ENCODE measurements at places on chromosomes 2 and 18. TPM values are rescaled to one million over a fixed set of nuclear protein-coding genes. Genes with fewer than 3 reads are reported as not detected.

DNA sequence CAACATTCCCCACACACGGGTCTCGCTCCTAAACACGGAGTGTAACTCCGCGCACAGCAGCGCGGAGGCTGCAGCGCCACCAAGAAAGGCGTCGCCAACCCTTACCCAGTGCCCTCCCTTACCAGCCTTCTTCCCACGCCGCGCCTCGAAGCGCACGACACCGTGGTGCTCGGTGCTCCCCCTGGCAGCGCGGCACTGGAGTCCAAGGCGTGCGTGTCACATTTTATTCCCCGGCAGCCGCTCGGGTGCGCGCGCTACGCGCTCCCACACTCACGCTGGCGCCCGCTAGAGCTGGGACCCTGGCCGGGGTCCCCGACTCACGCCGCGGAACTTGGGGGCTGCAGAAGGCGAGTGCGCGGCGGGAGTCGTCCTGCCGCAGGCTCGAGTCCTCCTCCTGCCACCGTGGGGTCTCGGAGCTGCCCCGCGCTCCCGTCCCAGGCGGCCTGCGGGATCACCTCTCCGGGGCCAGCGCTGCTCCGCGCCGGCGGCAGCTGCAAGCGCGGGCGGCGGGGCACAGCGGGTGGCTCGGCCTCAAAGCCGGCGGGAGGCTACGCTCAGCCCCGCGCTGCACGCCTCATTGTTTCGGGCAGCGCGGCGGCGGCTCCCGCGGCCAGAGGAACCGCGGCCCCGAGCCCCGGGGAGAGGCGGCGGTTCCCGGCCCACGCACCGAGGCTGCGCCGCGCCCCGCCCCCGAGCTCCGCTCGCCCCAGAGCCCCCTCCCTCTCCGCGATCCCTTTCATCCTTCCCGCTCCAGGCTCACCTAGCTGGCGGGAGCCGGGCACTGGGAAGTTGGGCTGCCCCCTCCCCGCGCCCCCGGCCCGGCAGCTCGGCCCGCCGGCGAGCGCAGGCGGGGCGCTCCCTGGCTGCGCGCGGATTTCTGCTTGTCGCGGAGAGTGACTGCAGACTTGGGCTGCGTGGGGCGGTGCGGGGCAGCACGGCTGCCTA is at the start of gene ST6GAL2:
Gene ST6GAL2 (minus strand): TSS at position 197 of the 945 bp plus-strand sequence. CDS start 42,190 bp downstream, outside the sequence.
- H3K27me3 ChIP-seq: no peaks in the 10 kb centered on the region
- H3K27ac ChIP-seq: no peak within 1 kb of the TSS

GRCh38 chr2:205852457-205852856 is 170.2 kb downstream of the NRP2 start:
- no peaks in the 10 kb centered on the region for H3K27me3 ChIP-seq
- H3K36me3 ChIP-seq: no peaks in the 10 kb centered on the region
- no peaks in the 10 kb centered on the region for H3K4me1 ChIP-seq
- no peak overlapping the region for H3K4me3 ChIP-seq
- no peak for DNase-seq

- no peak for DNase-seq
- no peak overlapping the region for H3K27ac ChIP-seq
- no peaks in the 10 kb centered on the region for H3K27me3 ChIP-seq
- H3K4me1 ChIP-seq: no peaks in the 10 kb centered on the region
- H3K4me3 ChIP-seq: no peak overlapping the region
- H3K36me3 ChIP-seq: no peaks in the 10 kb centered on the region
These were observed 41.4 kb downstream of the KLHL29 start for GRCh38 chr2:23426263-23426905.

- no peaks in the 10 kb centered on the region for H3K4me1 ChIP-seq
- no peak overlapping the region for H3K4me3 ChIP-seq
- DNase-seq: no peak
- H3K36me3 ChIP-seq: no peaks in the 10 kb centered on the region
- no peaks in the 10 kb centered on the region for H3K27me3 ChIP-seq
These were observed 72.1 kb downstream of the COL3A1 start for GRCh38 chr2:189046320-189046719.

- no peak for DNase-seq
- H3K36me3 ChIP-seq: no peaks in the 10 kb centered on the region
- H3K27me3 ChIP-seq: no peaks in the 10 kb centered on the region
- no peak overlapping the region for H3K4me3 ChIP-seq
These were observed 227.3 kb downstream of the ZBTB7C start for GRCh38 chr18:48181857-48182256.

DNA sequence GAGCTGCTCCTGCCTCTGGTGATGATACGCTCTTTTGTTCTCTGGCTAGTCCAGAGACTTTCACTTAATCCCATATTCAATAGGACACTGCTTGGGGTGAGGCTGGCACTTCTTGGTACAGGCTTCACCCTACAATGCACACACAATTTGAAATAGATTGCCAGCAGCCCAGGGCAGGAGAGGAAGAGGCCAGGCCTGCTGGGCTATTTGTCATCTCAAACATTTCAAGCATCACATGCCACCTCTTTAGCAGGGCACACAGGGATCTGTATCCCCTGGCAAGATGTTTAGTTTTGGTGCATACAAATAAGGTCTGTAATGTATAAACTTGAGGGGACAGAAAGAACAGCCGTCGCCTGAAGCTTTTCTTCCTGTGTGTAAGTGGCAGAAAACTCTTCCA is 120.4 kb downstream of the CHST9 start:
- no peak overlapping the region for H3K4me3 ChIP-seq
- H3K27me3 ChIP-seq: no peaks in the 10 kb centered on the region
- no peak for DNase-seq
- no peak overlapping the region for H3K27ac ChIP-seq
- no peaks in the 10 kb centered on the region for H3K36me3 ChIP-seq
- no peaks in the 10 kb centered on the region for H3K4me1 ChIP-seq

DNA sequence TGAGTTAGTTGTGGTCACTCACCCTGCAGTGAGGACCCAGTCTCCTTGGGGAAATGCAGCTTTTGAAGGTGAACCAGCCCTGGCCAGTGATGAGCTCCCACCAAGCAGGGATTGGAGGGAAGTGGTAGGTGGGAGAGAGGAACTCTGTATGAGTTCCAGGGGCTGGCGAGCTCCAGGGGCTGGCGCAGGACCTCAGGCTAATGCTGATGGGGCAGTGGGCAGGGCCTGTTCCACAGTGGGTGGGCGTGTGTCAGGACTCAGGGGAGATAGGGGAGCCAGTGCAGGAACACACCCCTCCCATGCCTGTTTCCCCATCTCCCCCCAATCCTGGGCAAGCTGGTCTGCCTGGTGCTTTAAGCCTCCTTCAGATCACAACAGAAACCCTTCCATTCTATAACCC is 208.4 kb downstream of the DYSF start:
- no peaks in the 10 kb centered on the region for H3K4me1 ChIP-seq
- H3K4me3 ChIP-seq: no peak overlapping the region
- no peak for DNase-seq
- no peaks in the 10 kb centered on the region for H3K27me3 ChIP-seq
- H3K36me3 ChIP-seq: no peaks in the 10 kb centered on the region
- H3K27ac ChIP-seq: no peak overlapping the region

- DNase-seq: no peak
- H3K4me3 ChIP-seq: no peak overlapping the region
- no peaks in the 10 kb centered on the region for H3K4me1 ChIP-seq
- H3K27ac ChIP-seq: no peak overlapping the region
- H3K36me3 ChIP-seq: no peaks in the 10 kb centered on the region
These were observed 32.7 kb downstream of the RAB27B start for GRCh38 chr18:54860941-54861340.

DNA sequence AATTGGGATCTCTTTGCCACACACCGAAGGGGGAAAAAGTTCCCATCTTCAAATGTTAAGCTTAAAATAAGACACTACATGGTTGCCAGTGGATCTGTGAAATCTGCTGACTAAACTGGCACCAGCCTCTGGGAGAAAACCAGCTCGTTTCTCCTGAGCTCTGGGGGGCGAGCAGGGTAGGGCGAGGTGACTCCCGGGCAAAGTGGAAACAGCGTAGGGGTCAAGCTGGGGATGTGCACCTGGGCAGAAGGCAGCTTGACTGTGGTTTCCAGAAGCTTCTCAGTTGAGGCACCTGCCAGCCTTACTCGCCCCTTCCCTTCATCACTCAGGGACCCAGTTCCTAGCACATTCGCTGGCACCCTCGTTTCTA is 62.8 kb downstream of the SFXN5 start:
- no peaks in the 10 kb centered on the region for H3K27me3 ChIP-seq
- H3K36me3 ChIP-seq: no peaks in the 10 kb centered on the region
- no peak overlapping the region for H3K4me3 ChIP-seq
- H3K4me1 ChIP-seq: no peaks in the 10 kb centered on the region
- H3K27ac ChIP-seq: no peak overlapping the region

- H3K27ac ChIP-seq: no peak overlapping the region
- no peaks in the 10 kb centered on the region for H3K36me3 ChIP-seq
- H3K27me3 ChIP-seq: no peaks in the 10 kb centered on the region
- H3K4me1 ChIP-seq: no peaks in the 10 kb centered on the region
- no peak for DNase-seq
- no peak overlapping the region for H3K4me3 ChIP-seq
These were observed 26.4 kb upstream of the TFPI start for GRCh38 chr2:187580462-187581124.

DNA sequence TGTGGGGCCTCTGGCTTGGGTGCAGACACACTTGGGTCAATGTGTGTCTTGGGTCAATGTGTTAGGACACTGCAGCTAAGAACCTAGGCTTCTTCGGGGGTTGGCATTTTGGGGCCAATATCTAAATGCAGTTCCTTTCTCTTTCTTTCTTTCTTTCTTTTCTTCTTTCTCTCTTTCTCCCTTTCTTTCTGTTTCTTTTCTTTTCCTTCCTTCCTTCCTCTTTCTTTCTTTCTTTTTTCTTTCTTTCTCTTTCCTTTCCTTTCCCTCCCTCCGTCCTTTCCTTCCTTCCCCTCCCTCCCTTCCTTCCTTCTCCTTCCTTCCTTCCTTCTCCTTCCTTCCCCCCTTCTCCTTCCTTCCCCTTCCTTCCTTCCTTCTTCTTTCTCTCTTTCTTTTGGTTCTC is 57.7 kb upstream of the OSR1 start:
- H3K4me3 ChIP-seq: no peak overlapping the region
- DNase-seq: no peak
- H3K27ac ChIP-seq: no peak overlapping the region

DNA sequence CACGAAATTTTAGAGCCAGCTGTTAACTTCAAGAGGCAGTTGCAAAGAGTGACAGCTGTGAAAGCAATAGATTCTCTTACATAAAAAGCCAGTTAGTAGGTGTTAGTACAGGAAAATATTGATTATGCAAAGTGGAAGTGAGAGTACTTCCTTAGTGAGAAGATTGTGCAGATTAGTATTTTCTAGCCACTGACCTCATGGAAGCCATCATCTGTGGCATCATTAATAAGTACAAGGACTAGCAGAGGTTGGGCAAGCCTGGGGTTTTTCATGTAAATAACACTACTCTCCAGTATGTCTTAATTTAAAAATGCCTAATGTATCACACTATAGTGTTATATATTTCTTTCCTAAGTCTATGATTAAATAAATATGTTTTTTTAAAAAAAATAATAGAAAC is 166.2 kb upstream of the DTNA start:
- no peaks in the 10 kb centered on the region for H3K4me1 ChIP-seq
- H3K27me3 ChIP-seq: no peaks in the 10 kb centered on the region
- no peak overlapping the region for H3K4me3 ChIP-seq
- no peaks in the 10 kb centered on the region for H3K36me3 ChIP-seq
- no peak overlapping the region for H3K27ac ChIP-seq

- no peak overlapping the region for H3K4me3 ChIP-seq
- no peak overlapping the region for H3K27ac ChIP-seq
- no peaks in the 10 kb centered on the region for H3K36me3 ChIP-seq
- H3K27me3 ChIP-seq: no peaks in the 10 kb centered on the region
- DNase-seq: no peak
These were observed 162.9 kb downstream of the NAPG start for GRCh38 chr18:10688766-10689165.

GRCh38 chr2:30403592-30404312 is 43.3 kb upstream of the LCLAT1 start:
- H3K4me1 ChIP-seq: peaks cover 6% of the 10 kb centered on the region
- H3K36me3 ChIP-seq: no peaks in the 10 kb centered on the region
- no peak for DNase-seq
- no peak overlapping the region for H3K27ac ChIP-seq
- H3K27me3 ChIP-seq: no peaks in the 10 kb centered on the region

GRCh38 chr18:49682173-49682802 is 120.4 kb downstream of the LIPG start:
- no peaks in the 10 kb centered on the region for H3K27me3 ChIP-seq
- H3K36me3 ChIP-seq: no peaks in the 10 kb centered on the region
- DNase-seq: no peak
- no peak overlapping the region for H3K4me3 ChIP-seq

GRCh38 chr2:242002944-242003343 is 133.4 kb downstream of the RTP5 start:
- no peak for DNase-seq
- no peaks in the 10 kb centered on the region for H3K4me1 ChIP-seq
- no peaks in the 10 kb centered on the region for H3K27me3 ChIP-seq
- no peak overlapping the region for H3K27ac ChIP-seq
- peaks cover 2% of the 10 kb centered on the region for H3K36me3 ChIP-seq

DNA sequence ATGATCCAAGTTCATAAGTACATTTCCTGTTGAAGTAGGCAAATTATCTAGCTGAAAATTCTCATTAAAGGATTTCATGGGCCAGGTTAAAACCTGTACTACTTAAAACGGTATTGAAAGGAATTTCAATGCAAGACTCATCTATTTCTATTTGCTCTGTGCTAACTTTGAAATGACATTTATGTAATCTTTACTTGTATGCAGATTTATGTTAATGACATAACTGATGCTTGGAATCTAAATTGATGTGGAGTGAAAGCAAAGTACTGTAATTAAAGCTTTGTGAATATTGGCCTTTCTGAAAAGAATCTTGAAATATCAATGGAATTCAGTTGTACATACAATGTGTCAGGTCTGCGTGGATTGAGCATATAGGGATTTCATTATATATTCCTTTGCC is 390.0 kb downstream of the CPS1 start:
- H3K36me3 ChIP-seq: no peaks in the 10 kb centered on the region
- no peak overlapping the region for H3K27ac ChIP-seq
- H3K4me3 ChIP-seq: no peak overlapping the region
- no peak for DNase-seq

DNA sequence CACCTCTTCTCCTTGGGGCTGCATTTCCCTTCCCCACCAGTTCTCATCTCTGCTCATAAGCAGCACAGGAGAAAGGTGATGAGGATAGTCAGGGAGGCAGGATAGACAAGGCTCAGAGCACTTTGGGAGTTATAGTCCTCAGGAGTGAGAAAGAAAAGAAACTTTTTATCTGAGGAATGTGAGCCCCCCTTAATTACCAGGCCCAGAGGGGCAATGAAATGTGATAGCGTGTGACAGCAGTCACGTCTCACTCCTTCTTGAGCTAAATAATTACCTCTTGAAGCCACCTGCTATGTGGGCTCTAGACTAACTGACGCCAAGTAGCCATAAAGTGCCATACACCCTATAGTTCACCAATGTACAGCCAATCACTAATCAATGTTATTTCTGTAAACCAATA is 105.8 kb downstream of the SPP2 start:
- H3K4me3 ChIP-seq: no peak overlapping the region
- H3K27me3 ChIP-seq: no peaks in the 10 kb centered on the region
- no peak for DNase-seq
- no peaks in the 10 kb centered on the region for H3K4me1 ChIP-seq
- no peak overlapping the region for H3K27ac ChIP-seq

- no peak overlapping the region for H3K4me3 ChIP-seq
- no peak for DNase-seq
- no peaks in the 10 kb centered on the region for H3K36me3 ChIP-seq
- H3K27me3 ChIP-seq: no peaks in the 10 kb centered on the region
These were observed 24.9 kb upstream of the RPIA start for GRCh38 chr2:88666576-88666975.

The COLEC12 gene
- total RNA-seq: not detected

The PRKAG3 gene
- not detected for total RNA-seq

The GATA6 gene
- total RNA-seq: not detected

The SOS1 gene
- 79.0 TPM for total RNA-seq

The OTOS gene
- not detected for total RNA-seq

The IL1B gene
- total RNA-seq: 0.20 TPM

The C2orf15 gene
- total RNA-seq: 1.0 TPM

The CCDC85A gene
- not detected for total RNA-seq

The DIPK1C gene
- total RNA-seq: not detected

The GKN1 gene
- total RNA-seq: not detected
